CD4-positive, alpha-beta T cell treated with Interleukin-15 for 1 hour (primary cell): ENCODE measurements at places on chromosomes 12 and 14.

DNA sequence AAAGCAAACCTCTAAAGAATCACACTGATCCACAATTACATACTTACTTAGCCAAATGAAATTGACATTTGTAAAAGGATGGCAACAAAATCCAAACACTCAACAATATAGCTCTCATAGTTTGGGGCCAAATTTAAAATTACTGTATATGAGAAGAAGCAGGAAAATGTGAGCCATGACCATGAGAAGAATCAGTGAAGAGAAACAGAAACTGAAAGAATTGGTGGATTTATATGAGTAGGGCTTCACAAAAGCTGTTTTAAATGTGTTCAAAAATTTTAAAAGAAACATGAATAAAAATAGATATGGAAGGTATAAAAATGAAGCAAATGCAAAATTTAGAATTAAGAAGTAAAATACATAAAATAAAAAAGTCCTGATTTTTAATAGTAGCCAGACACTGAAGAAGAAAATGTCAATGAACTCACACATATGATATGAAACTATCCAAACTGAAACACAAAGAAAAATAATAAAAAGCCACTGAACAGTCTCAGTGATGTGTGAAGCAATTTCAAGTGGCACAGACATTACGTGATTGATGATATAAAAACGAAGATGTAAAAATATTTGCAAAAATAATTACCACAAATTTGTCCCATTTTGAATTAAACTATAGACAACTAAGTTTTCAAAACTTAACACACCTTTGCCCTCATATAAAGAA, 87.9 kb upstream of the MDGA2 start:
- DNase-seq = no peak

DNA sequence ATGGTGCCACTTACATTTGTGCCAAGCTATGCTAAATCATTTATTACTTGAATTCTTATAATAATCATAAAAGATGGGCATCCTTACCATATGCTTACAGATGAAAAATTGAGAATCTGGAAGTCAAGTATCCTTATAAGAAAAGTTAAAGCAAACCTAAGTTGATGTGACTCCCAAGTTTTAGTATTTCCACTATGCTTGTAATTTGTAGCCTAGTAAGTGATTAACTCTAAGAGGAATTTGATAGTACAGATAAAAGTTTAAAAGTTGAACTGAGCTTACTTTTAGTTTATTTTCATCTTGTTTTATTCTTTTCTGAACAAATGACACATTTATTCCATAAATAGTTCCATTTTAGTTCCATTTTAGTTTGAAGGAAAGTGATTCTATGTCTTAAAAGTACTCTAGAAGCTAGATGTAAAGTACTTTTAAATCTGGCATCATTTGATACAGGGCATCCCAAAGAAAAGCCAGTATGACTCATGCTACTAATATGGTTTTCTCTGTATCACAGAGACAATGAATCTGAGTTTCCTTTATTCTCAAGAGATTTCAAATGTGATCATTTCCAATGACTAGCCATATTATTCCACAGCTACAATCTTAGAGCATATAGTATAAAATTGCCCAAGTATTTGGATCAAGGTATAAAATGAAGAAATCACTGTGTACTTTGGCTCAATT, 596.0 kb downstream of the SLC16A7 start:
- no peak for DNase-seq

DNA sequence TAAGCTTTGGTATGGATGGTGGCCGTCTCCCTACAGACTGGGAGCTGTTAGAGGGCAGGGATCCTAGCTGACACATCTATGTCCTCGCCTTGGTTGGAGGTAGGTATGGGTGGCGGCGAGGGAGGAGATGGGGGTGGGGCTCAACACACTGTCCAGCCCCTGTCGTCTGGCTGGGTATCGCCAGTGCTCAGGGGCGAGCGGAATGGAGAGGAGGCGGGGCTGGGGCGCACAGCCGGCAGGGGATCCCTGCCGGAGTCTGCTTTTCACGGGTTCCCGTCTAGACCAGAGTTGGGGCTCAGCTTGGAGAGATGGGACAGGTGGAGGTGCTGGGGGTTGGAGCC, 16.1 kb downstream of the TAMALIN start:
- no peak for DNase-seq

- DNase-seq = no peak
Observed at GRCh38 chr12:22396253-22396652, 61.7 kb upstream of the ST8SIA1 start.

DNA sequence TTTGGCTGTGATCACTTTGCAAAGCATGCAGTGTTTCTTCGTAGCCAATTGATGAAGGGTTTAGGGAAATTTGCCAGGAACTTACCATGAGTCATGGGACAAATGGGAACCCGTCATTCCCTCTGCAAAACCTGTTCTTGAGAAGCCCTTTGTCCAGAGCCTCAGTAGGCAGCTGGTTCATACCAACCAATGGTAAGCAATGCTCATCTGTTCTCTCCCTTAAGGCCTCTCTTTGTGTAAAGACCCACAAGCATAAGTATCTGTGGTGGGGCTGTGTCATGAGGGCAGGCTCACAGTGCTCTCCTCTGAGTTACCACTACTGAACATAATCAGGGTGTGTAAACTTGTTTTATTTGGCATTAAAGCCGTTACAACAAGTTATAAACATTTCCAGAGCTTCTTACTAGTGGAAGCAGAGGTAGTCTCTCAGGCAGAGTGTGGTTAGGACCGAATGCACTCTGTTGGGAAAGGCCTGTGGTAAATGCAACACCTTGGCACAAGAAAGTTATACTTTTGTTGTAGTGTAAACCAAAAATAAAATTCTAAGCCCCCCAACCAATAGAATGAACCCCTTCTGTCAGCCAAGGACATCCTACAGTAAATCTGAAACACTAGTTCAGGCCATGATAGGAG, 119.8 kb downstream of the SINHCAF start:
- DNase-seq = no peak

DNA sequence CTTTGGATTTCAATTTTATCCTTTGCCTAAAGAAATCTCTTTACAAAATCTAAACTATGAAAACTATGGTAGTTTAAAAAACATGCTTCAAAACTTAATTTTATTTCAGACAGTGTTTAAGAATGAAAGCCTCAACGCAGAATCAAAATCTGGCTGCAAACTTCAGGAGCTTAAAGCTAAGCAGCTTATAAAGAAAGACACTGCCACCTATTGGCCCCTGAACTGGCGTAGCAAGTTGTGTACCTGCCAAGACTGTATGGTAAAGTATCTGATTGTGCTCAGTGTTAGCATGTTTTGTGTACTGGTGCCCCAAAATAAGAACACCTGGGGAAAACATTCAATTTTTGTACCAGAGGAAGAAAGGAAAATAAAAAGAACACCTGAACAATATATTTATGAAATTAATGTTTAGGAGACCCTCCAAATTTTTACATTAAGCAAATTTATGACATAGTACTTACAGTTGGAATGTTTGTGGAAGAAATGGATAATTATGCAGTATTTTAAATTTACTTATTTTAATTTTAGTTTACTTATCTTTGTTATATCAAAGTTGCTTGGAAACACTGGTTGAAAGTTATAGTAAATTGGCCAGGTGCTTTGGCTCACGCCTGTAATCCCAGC, 12.2 kb downstream of the UBR7 start:
- DNase-seq = peak; percentile 57

- peak; percentile 33 for DNase-seq
Observed at GRCh38 chr12:111024205-111024801, 103.9 kb upstream of the MYL2 start.

GRCh38 chr12:6450869-6451347, 934 bp upstream of the TAPBPL start:
- DNase-seq = no peak

- no peak for DNase-seq
Observed at GRCh38 chr14:102215071-102215470, 75.4 kb downstream of the WDR20 start.

DNA sequence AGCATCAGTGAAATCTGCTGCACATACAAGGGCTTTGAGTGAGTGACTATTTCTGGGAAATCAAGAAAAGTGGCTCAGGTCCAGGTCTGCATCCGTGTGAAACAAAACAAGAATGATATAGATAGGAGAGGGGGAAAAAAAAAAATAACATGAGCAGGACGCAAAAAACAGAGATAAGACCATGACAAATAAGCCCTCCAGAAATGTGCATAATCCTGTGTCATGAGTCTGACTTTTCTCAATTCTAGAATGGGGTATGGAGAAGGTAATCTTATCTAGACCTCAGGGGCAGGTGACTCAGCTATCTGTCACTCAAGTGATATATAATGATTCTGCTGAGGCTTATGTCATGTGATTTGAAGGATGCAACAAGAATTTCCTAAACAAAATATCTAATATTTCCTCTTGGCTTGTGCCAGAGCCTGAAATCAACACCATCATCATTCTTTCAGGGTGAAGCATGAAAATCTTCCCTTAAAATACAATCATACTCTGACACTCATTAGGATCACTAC, 250.0 kb downstream of the PHLDA1 start:
- no peak for DNase-seq

DNA sequence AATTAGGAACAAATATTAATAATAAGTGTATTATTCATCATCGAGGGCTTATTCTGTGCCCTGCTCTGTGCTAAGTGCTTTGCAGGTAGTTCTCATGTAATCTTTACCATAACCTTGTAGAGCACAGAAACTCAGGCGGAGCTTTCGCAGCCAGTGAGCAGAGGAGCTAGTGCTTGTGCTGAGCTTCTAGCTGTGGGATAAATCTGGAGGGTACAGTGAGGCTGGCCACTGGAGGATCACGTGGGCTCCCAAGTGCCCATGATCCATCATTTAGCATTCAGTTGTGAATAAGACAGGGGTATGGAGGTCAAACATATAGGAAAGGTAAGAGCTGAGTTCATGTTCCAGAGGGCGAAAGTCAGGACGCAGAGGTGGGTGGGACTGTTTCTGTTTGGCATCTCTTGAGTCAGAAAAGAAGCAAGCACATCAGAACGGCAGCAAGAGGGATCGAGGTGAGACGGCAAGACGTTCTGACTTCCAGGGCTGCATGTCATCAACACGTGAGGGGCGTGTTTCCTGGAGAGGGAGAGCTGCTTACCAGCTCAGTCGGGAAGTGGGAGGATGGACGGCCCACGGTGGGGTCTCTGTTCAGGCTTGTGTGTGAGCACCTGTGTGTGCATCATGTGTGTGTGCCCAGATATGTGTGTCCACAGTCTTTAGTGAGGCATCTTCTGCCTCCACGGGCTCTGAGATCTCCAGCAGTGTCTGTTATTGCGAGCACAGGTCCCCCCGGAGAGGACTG, 16.8 kb upstream of the KRT80 start:
- peak; percentile 7 for DNase-seq

- no peak for DNase-seq
Observed at GRCh38 chr12:114858388-114859146, 174.6 kb upstream of the TBX3 start.

GRCh38 chr12:106049546-106049945, 89.2 kb downstream of the NUAK1 start:
- no peak for DNase-seq

GRCh38 chr14:31197671-31198070, 9.9 kb downstream of the HECTD1 start:
- DNase-seq = no peak

- no peak for DNase-seq
Observed at GRCh38 chr14:20711685-20712084, 23.1 kb downstream of the ANG start.

GRCh38 chr12:100163416-100164152, 20.9 kb upstream of the BLTP3B start:
- peak; percentile 66 for DNase-seq

DNA sequence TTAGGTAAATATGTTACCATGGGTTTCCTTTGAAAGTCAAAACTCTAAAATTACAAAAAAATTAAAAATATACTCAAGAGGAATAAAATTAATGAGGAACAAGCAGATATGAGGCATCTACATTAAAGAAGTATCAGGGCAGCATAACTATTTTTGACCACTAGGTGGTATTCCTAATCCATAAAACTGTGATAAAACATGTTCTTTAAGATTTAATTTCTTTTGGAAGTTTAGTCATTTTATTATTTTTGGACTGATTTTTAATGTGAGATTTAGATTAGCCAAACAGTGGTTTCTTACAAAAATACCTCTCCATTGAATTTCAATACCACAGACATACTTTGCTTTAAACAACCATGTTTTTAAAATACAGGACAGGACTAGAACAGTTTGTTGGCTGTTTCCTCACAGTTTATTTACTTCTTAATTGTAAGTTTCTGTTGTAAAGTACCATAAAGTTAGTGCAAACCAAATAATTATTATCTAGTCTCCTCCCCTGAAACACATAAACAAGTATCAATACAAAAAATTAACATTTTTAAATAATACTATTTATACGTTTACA, 49.8 kb downstream of the NTS start:
- DNase-seq = no peak

DNA sequence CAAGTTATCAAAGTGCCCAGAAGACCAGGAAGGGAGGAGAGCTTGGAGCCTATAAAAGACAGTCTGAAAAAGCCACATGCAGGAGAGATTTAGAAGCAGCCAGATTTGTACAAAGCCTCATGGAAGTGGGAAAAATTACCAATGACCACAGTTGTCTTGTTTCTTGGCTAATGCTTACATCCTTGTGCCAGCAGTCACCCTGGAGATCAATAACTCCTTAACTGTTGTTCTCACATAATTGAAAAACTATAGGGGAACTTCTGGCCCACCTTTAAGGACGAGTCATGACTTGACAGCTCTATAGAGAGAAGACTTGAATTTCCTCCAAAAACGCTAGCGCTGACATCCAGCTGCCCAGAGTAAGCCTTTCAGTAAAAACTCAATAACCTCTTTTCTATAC, 313.1 kb downstream of the GALC start:
- DNase-seq = no peak

GRCh38 chr14:62921466-62921865, 123.8 kb downstream of the KCNH5 start:
- DNase-seq = no peak

DNA sequence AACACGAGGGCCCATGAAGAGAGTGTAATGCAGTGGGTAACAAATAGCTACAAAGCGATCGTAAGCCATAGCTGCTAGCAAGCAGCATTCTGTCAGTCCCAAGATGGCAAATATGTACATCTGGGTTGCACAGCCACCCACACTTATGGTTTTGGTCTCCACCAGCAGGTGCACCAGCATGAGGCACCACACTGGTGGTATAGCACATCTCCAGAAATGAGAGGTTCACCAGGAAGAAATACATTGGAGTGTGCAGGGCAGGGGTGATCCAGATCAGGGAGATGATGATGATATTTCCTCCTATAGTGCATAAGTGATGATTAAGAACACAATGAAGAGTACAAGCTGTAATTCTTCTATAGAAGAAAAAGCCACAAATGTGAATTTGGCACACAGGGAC, 26.4 kb upstream of the OR10A7 start:
- DNase-seq = no peak

DNA sequence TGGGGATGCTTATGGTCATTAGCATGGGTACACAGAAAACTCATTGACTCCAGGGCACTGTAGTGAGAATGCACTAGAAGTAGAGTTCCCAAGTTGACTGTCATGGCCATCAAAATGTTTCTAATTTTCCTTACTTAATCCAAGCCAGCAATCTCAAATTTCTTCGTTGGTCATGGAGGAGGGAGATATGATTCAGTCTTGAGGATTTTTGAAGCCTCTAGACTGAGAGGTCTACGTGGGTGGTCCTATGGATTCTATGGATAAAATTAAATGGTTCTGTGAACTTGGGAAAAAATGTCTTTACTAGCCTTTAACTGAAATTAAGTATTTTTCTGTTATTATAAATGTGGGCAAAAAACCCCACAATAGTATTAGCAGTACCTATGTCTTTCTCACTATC, 508.5 kb downstream of the FUT8 start:
- DNase-seq = no peak
